ENCODE measurements at places on chromosomes 2 and 18.

- DNase-seq, result no peak
Observed at GRCh38 chr2:21774691-21775368, 651.1 kb downstream of the TDRD15 start.

DNA sequence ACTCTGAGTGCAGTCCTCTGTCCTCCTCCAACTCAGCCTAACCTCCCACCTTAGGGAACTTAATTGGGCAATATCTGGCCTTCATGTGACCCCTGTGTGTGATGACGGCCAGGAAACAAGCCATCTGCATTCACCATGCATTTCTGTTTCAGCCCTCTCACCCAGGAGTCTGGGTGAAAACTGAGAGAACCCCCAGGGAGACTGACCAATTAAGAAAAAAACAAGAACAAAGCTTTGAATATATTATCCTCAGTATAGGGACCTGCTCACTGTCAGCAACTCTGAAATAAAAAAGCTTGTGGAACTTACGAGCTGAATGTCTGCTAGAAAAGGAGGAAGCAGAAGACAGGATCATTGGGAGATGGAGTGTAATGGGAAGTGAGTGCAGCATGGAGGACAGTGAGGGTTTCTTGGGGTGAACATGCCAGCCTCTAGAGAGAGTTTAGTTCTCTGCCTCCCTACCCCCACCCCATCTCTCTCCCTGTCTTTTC lies 9.5 kb downstream of the MAPRE2 start:
- DNase-seq, result peak; percentile 16

DNA sequence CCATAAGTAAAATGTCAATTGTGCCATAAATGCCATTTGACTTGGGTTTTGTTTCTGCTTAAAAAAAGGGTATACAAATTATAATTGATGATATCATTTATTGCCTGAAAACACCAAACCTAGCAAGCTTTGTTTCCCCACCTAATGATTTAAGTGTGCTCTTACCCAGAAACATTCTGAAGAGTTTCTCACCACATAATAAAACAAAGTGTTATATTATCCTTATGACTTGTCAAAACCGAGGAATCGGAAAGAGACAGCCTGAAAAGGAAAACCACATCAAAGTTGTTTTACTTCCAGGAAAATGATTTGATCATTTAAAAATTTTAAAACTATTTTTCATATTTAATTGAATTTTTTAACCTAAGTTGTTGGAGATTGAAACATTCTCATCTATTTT lies 170.5 kb upstream of the SLC39A10 start:
- DNase-seq, result no peak

DNA sequence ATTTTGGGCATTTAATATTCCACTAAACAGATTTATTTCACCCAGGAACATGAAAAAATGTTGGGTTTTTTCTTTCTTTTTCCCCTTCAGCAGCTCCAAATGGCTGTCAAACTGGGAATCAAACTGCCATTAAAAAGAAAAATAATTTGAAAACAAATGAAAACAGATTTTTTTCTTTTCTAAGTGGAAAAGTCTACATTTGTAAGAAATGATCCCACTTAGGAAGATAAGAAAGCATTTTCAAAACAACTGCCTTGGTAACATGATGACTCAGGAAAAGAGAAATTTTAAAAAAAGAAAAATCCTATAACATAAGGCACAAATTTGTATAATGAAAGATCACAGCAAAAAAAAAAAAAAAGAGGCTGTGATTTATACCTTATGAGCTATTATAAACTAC lies 20.0 kb downstream of the ZNF521 start:
- no peak for DNase-seq

GRCh38 chr18:79540161-79540903 lies 139.3 kb upstream of the CTDP1 start:
- DNase-seq, result peak; percentile 86

DNA sequence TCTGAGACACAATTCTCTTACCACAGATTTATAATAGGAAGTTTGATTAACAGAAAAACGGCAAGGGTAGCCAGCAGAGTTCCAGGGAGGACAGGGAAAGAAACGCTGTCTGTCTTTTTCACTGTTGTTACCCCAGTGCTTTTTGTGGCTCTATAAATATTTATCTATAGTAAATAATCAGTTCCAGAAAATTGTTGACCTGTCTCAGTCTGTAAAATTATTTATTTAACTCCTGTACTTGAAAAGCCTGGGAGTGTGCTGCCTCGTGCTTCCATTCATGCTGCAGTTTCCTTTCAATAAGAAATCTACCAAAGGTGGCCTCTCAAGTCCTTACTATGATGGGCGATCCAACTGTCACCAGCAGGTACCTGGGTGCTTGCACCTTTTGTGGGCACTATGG lies 102.9 kb downstream of the ETAA1 start:
- DNase-seq, result no peak

DNA sequence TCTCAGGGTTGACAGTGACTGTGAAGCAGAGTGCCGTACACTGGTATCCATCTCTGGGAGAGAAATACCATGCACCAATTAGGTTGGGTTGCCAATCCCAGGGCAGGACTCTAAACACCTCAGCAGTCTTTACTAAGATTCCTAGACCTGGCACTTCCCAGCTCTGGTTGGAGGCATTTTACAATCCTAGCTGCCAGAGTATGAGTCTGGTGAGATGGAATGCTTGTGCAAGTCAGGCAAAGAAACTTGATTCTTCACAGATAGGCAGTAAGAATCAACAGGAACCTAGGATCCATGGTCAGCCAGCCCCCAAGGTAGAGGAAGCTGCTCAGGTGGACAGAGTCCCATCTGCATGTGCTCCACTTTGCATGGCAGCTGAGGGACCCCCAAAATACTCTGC lies 6.0 kb upstream of the UGT1A5 start:
- DNase-seq, result no peak

- no peak for DNase-seq
Observed at GRCh38 chr2:33058716-33059470, 112.1 kb downstream of the LTBP1 start.

- no peak for DNase-seq
Observed at GRCh38 chr2:234497594-234498235, 834 bp upstream of the ARL4C start.

DNA sequence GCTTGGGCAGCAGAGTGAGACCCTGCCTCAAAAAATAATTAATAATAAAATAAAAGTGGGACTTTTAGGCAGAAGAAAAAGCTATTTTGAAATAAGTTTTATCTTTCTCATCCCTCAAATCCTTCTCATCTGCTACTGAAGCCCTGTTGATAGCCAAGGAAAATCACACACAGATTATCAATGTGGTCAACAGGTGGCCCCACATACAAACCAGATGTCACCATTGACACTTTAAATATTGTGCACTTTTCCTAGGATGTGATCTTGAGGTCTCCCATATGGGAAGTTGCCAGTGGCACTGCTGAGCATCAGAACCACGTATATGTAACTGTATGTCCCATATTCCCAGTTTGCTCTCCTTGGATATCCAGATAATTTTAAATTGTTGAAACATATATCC lies 64.6 kb downstream of the KCTD18 start:
- DNase-seq, result no peak

DNA sequence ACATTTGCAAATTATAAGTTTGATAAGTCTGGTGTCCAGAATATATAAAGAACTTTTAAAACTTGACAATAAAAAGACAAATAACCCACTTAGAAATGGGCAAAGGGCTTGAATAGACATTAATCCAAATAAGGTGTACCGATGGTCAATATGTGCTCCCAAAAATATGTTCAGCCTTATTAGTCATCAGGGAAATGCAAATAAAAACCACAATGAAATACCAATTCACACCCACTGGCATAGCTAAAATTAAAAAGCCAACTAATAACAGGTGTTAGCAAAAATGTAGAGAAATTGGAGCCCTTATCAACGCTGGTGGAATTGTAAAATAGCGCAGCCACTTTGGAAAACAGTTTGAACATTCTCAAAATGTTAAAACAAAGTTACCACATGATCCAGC lies 79.0 kb upstream of the SCG2 start:
- DNase-seq, result no peak

GRCh38 chr2:43467891-43468290 lies 127.9 kb downstream of the THADA start:
- no peak for DNase-seq

Measured in SK-MEL-5 (cell line).